ENCODE measurements at places on chromosomes 4 and X.

DNA sequence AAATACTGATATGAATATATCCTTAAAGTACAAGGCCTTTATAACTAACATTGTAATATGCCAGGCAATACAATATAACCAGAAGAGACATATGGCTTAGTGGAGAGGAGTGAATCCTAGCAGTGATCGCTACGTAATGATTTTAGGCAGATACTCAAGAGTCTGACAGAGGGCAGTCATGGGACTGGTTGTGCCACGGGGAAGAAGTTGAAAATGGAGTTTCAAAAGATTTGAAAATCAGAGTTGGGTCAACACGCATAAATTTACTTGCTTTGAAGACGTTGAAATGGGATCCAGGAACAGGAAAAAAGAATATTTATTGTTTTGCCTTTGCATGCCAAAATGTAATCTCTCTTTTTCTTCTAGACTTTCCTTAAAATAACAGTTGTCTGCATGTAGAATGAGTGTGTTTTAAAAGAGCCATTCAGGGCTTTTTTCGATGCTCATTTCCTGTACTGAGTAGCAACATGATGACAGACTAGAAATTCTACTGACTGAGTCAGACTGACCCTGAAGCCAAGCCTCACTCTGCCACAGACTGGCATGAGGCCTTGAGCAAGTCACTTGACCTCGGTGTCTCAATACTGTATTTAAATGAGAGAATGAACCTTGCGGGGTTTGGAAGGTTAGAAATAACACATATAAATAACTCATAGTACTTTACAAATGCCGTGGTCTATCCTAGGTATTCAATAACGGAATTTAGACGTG is 8.1 kb upstream of the SMS start:
- no peak for DNase-seq

DNA sequence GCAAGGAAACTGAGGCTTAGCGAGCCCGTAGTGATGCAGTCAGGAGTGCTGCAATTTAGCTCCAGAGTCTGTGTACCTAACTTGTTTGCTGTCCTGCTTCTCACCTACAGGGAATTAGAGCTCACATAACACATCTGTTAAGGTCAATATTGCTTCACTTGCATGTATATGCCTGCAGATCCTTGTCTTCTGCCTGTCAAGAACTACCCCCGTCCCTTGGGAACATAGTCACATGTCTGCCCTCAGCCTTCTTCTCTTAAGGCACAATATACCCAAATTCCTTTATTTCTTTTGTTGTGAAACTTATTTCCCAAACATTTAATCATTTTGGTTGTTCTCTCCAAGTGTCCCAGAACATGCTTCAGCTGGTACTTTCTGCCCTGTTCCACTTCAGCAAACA is 103.3 kb upstream of the LEF1 start:
- no peak for DNase-seq

- no peak for DNase-seq
Observed at GRCh38 chr4:148980782-148981480, 538.7 kb upstream of the NR3C2 start.

DNA sequence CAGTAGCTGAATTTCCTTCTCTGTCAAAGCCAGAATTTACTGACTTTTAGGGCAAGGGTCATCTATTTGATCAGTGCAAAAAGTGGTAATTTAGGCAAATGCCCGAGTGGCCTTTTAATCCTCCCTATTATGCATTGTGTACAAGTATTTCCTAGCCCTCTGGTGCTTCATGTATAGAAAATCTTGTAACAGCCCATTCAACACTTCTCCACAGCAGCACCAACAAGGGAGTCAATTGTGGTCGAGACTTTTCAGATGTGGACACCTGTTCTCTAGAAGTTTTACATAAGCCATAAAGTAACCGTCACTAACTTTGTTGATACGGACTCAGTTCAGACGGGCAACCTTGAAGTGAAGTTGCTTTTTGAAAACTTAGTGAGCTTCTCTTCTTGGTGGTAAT is 50.9 kb upstream of the FHDC1 start:
- no peak for DNase-seq

- no peak for DNase-seq
Observed at GRCh38 chrX:123878252-123878721, 18.4 kb downstream of the XIAP start.

DNA sequence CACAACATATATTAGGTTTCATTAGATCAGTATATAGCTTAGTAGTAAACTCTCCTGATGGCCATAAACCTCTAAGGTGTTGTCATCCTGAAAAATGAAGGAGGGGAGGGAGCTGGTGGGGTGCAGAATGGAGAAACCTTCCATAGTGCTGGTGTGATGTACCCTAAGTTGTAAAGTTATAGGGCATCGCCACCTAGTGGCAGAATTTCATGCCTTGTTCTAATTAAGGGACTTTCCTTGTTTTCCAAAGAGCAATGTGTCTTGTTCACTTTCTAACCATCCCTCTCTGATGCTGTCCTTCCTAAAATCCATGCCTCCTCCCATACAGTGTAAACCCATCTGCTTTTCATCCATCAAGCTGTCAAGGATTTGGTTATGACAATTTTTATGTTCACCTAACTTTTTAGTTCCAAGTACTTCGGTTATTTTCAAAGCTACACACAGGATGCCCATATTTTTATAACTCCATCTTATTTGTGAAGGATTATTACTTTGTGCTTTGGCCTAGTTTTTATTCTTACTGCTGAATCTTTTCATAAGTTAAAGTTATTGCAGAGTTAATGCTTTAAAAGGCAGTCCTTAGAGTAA is 4.5 kb downstream of the NBDY start:
- peak; percentile 53 for DNase-seq
